ENCODE measurements at places on chromosomes 3 and 15.
A peak's percentile ranks its signal among the peaks of the same experiment; 100 is the strongest.

DNA sequence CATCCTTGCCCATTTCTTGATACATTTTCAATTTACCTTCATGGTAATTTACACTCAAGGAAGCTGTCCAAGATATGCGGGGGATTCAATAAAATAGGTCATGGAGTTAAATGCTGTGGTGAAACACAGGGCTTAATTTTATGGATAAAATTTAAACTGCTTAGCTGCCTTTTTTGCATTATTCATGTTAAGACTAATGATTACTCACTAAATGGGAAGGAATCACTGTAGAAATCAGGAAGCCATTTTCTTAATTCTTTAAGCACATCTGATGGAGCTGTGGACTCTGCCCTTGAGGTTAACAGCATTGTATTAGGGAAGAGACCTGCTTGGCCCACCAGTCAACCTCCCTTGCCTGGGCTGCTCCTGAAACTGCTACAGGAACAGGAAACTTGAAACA, 62.5 kb upstream of the RBP1 start:
- DNase-seq, result no peak

- no peak for DNase-seq
Observed at GRCh38 chr3:86737517-86737916, 253.4 kb downstream of the VGLL3 start.

DNA sequence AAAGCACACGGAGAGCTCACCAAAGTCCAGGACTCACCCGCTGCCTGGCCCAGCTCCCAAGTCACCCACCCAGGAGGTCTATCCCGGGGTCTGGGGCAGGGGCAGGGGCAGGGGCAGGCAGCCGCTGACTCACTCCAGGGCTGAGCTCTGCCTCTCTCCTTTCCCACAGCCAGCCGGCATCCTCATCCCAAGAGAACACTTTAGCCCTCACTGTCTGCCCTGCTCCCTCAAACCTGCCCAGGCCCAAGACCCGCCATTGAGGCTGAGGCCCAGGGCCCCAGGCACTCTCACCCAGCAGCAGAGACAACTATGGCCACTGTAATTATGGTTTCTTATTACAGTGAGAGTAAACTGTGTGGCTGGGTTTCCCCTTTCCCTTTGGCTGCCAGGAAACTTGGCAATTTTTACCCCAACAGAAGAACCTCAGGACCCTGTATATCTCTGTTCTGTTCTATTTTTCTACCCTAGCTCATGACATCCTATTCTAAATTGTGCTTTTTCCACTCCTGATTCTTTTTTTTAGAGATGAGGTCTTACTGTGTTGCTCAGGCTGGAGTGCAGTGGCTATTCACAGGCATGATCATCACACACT, 53.0 kb downstream of the IQSEC1 start:
- no peak for DNase-seq

DNA sequence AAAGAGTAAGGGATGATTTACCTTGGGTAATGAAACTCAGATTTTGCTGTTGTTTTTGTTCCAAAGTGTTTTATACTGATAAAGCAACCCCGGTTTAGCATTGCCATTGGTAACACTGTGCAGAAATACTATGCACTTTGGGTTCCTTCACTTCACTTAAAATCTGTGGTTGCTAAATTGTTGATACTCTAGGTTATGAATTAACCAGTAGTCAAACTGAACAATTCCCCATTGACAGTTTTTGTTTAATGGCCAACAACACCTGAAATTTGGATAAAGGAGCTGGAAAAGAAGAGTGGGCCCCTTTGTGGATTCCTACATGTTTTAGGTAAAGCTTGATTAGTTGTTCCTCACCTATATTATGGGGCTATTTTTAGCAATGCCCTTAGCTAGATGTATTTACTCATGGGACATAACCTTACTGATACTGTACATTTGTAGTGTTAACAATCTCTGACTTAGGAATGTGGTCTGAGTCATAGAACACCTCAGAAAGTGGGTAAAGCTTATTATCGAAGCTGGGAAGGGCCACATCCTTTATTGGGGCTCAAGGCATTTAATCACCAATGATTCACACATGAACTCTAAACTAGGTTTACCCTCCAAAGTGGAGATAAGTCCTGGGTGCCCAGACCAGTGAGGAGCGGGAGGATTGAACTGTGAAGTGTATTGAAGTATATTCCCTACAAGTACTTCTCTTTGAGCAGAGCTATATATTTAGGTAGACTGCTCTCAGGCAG, 29.5 kb upstream of the THRB start:
- DNase-seq, result no peak

GRCh38 chr15:85649372-85649771, 145.4 kb downstream of the KLHL25 start:
- peak; percentile 12 for DNase-seq

DNA sequence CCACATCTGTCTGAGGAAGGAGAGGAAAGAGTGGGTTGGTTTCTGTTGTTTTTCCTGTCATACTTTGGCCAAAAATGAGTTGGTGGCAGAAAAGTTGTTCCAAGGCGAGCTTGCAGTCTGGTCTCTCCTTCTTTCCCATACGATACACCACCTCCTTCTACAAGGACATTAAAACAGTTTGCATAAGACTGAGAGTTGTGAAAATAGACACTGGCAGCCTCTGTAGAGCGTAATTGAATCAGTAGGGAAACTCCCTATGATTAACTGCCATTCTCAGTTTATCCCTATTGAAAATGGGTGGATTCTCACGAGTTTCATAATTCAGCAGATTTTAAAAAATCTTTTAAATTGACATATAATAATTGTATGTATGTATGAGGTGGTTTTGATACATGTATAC, 3.7 kb upstream of the LSG1 start:
- DNase-seq, result no peak

DNA sequence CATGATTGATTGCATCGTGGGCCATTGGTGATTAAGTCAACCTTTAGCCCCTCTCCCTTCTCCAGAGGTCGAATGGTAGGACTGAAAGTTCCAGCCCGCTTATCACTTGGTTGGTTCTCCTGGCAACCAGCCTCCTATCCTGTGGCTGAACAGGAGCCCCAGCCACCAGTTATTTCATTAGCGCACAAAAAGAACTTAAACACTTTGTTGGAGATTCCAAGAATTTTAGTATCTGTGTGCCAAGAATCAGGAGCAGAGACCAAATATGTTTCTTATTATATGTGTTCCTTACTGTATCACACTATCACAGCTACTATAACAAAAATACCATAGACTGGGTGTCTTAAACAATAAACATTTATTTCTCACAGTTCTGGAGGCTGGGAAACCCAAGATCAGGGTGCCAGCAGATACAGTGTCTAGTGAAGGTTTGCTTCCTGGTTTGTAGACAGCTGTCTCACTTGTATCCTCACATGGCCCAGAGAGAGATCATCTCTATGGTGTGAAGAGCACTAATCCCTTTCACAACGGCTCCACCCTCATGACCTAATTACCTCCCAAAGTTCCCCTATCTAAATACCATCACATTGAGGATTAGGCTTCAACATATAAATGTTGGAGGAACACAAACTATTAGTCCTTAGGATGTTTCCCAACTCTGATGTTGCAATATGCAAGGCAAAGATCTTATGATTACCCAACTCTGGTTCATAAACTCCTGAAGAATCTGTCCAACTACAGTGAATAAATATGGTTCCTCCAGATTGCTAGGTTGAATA, 30.5 kb upstream of the APH1B start:
- DNase-seq, result no peak

DNA sequence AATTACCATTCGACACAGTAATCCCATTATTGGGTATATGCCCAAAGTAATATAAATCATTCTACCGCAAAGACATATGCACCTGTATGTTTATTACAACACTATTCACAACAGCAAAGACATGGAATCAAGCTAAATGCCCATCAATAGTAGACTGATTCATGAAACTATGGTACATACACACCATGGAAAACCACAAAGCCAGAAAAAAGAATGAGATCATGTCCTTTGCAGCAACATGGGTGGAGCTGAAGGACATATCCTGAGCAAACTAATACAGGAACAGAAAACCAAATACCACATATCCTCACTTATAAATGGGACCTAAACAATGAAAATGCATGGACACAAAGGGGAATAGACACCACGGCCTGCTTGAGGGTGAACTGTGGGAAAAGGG, 11.1 kb upstream of the MCF2L2 start:
- no peak for DNase-seq

DNA sequence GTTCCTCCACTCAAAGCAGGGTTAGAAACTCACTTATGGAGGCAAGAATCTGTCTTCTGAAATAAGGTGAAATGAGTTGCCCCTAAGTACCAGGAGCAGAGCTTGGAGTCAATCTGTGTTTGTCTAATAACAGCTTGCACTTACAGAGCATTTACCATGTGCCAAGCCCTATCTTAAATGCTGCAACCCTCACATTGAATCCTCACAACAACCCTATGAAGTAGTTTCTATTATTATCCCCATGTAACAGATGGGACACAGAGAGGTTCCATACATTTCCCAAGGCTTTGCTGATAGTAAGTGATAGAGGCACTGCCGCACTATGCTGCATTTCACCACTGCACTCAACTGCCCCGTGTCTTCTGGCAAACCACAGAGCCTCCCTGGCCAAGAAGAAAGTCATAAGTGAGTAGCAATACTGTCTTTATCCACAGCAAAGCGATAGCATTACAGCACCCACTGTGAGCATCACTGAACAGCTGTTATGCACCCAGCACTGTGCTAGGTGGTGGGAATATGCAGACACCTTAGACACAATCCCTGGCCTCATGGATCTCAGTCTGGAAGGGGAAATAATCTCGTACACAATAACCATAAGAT, 141.5 kb downstream of the SSR3 start:
- no peak for DNase-seq

GRCh38 chr15:62145015-62145735, 19.9 kb downstream of the C2CD4B start:
- DNase-seq, result no peak

- DNase-seq, result no peak
Observed at GRCh38 chr3:189192725-189193124, 21.0 kb downstream of the TPRG1 start.

DNA sequence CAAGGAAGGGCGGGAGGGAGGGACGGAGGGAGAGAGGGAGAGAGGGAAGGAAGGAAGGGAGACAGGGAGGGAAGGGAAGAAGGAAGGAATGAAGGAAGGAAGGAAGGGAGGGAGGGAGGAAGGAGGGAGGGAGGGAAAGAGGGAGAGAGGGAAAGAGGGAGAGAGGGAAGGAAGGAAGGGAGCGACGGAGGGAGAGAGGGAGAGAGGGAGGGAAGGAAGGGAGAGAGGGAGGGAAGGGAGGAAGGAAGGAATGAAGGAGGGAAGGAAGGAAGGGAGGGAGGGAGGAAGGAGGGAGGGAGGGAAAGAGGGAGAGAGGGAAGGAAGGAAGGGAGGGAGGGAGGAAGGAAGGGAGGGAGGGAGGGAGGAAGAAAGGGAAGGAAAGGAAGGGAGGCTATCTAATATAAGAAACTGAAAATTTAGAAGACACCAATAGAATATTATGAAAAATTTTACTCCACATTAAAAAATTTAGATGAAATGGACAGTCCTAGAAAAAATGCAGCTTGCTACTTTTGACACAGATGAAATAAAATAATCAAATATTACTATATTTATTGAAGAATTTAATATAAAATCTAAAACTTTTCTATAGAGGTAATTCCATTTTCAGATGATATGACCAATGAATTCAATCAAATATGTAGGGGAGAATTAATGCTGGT, 280.3 kb upstream of the SLITRK3 start:
- no peak for DNase-seq

- peak; percentile 13 for DNase-seq
Observed at GRCh38 chr15:43441316-43441715, 51.6 kb downstream of the TP53BP1 start.

GRCh38 chr3:5181469-5182141, 5.9 kb upstream of the EDEM1 start:
- DNase-seq, result no peak

- no peak for DNase-seq
Observed at GRCh38 chr15:43969802-43970375, 143.1 kb downstream of the WDR76 start.

DNA sequence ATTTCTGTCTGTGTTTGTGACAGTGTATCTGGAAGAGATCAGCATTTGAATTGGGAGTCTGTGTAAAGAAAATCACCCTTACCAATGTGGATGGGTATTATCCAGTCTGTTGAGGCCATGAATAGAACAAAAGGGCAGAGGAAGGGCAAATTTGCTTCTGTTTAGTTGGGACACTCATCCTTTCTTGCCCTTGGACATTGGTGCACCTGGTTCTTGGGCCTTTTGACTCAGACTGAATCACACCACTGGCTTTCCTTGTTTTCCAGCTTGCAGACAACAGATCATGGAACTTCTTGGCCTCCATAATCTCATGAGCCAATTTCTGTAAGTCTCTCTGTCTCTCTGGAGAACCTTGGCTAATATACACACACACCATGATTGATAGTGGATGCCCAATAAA, 164.4 kb upstream of the SGO1 start:
- DNase-seq, result no peak

- DNase-seq, result no peak
Observed at GRCh38 chr3:69379661-69380060, 6.2 kb downstream of the FRMD4B start.

GRCh38 chr3:133783762-133784161, 21.9 kb upstream of the SRPRB start:
- DNase-seq, result no peak

DNA sequence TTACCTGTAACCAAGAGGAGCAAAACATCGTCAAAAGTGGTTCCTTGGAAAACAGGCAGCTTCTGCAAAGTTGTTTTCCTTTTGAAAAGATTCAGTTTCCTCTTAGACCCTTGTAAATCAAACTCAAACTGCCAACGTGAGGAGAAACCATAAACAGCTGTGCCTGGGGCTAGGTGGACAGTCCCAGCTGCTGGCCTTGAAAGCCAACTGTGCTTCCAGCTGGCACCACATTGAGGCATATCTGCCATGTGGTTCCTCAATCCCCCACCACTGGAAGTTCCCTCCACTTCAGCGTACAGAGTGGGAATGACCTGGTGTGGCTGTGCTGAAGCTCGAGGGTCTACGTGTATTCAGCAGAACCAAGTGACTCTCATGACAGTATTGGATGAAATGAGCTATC, 40.9 kb downstream of the HRH1 start:
- peak; percentile 18 for DNase-seq

- no peak for DNase-seq
Observed at GRCh38 chr15:49830391-49830790, 209.5 kb downstream of the DTWD1 start.

- no peak for DNase-seq
Observed at GRCh38 chr15:48367483-48367882, 36.3 kb downstream of the DUT start.

GRCh38 chr15:59674361-59674877, 14.7 kb downstream of the BNIP2 start:
- DNase-seq, result no peak

DNA sequence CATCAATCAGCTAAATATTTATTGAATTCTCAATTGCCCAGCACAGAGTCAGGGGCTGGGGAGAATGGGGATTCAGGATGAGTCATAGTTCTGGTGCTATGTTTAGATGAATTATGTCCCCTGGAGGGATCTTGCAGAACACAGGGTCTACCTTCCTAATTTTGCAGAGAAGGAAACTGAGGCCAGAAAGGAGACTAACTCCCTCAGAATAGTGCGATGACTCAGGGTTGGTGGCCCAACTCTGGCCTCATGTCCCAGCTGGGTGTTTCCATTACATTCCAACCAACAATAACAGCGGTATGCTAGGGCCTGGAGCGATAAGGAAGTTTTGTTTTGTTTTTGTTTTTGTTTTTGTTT, 270.9 kb downstream of the TLE3 start:
- DNase-seq, result no peak
